D341Med (cell line): ENCODE measurements at places on chromosomes 4 and X.

GRCh38 chr4:40170588-40170987, 26.2 kb upstream of the RHOH start:
- no peak for DNase-seq

DNA sequence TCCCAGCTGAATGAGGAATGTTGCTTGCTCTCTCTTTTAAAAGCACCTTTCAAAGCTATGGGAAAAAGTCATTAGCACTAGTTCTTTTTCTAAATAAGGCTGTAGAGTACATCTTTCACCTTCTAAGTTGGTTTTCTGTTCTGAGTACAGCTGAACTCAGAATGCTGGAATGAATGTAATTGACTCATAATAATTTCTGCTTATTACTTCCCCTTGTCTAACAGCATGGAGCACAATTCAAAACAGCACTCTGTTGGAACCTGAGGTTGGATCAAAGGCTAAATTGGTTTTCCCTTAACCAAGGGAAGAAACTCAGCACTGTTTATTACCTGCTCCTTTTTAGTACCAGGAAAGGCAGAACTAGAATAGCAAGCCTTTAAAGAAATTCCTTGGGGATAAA, 33.5 kb upstream of the CYP2U1 start:
- no peak for DNase-seq

DNA sequence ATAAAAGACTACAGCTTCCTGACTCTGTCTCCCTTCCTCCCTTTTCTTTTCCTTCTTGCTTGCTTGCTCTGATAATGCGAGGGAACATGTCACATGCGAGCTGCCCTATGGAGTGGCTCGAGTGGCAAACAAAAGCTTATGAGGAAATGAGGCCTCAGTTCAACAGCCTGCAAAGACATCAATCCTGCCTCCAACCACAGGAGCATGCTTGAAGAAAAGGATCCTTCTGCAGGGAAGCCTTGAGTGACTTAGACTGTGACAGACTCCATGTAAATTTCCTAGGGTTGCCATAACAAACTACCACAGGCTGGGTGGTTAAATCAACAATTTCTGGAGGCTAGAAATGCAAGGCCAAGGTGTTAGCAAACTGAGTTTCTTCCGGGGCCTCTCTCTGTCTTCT, 152.5 kb downstream of the NR3C2 start:
- DNase-seq = no peak

DNA sequence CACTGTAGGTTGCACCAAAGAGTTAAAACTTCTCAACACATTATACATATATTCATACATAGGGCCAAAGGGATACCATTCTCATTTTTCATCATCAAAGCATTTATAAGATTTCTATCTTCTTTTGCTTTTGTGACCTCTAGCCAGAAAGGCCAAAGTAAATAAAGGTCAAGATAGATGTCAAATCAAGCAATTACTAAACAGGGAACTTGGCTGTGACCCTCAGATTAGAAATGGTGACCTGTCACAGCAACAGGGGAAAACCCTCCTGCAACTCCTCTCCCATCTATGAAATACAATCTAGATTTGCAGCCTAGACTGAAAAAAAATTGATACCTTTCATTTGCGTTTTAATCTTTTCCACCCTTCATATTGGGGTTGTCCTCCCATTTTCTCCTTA, 225.6 kb upstream of the FAM241A start:
- no peak for DNase-seq

- DNase-seq = no peak
Observed at GRCh38 chr4:168045354-168045753, 47.0 kb upstream of the ANXA10 start.

- DNase-seq = no peak
Observed at GRCh38 chrX:150436195-150436594, 73.1 kb downstream of the MAMLD1 start.

GRCh38 chr4:121824950-121825349, 1.3 kb upstream of the CCNA2 start:
- no peak for DNase-seq

DNA sequence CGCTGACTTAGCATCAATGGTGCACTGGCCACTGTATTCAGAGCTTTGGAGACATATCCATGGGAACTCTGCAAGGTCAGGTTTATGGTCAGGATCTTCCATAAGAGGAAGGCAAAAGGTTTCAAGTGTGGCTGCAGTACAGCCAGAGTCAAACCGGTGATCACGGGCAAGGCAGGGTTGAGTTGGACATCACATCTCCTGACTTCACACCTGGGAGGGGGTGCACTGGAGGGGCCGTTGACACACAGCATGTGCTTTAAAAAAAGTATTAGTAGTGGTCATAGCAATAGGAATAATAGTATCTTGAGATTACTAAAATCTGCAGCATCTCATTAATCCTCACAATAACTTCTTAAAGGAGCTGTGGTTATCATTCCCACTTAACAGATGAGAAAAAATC, 28.9 kb upstream of the MAN2B2 start:
- DNase-seq = no peak

DNA sequence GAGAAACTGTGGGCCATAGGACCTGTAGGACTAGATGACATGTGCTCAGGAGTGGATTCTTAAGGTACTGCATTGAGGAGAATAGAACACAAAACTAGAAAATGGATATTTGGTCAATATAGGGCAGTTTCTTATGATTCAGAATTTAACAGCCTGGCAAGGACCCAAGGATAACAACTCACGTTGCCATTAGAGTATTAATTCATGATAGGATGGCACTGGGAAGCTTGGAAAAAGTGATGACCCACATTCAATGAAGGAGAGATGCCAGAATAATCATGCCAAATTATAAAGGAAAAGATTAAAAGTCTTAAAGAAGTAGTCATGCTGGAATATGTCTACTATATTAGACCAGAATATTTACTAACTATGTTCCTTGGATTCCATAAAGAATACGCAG, 594.5 kb downstream of the ANKRD50 start:
- DNase-seq = no peak

DNA sequence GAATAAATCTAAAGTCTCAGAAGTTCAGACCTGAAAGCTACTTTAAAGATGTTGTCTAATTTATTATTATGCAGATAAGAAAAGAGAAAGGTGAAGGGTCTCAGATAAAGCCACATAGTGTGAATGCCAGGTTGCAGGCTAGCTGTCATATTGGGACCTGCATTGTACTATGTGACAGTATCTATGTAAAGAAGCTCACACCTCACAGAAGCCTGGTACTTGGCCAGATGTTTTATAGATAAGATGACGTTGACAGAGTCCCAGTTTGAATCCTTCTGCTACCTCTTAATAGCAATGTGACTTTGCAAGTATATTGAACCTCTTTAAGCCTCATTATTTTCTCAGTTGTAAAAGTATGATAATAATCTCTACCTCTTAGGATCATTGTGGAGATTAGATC, 227.0 kb downstream of the SPRY1 start:
- no peak for DNase-seq

GRCh38 chrX:134461437-134461836, 1.5 kb downstream of the HPRT1 start:
- no peak for DNase-seq

GRCh38 chrX:66030505-66031317, 9.2 kb downstream of the VSIG4 start:
- DNase-seq = no peak

GRCh38 chr4:85826060-85826678, 351.2 kb downstream of the ARHGAP24 start:
- DNase-seq = no peak

- no peak for DNase-seq
Observed at GRCh38 chr4:167079762-167080161, 154.5 kb downstream of the SPOCK3 start.

- DNase-seq = no peak
Observed at GRCh38 chr4:139207247-139207646, 30.2 kb upstream of the ELF2 start.

- peak; percentile 77 for DNase-seq
Observed at GRCh38 chr4:185039508-185040273, 21.4 kb downstream of the HELT start.

GRCh38 chr4:106238820-106239420, 77.1 kb downstream of the TBCK start:
- peak; percentile 60 for DNase-seq

DNA sequence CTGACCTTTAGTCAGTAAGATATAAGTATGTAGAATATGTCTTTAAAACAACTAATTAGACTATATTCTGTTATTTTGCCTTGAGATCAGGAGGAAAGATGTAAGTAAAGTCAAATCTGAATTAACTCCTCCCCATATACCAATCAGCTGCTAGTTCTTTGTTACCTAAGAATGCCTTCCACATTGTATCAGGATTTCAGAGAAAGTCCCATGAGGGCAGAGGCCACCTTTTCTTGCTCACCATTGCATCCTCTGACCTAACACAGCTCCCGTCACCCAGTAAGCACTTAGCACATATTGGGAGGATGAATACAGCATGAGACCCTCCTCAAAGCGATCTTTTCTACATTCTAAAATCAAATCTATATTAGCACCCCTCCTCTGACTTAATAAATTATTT, 87.0 kb downstream of the COL25A1 start:
- DNase-seq = no peak

GRCh38 chr4:61583696-61584095, 383.6 kb downstream of the ADGRL3 start:
- no peak for DNase-seq

DNA sequence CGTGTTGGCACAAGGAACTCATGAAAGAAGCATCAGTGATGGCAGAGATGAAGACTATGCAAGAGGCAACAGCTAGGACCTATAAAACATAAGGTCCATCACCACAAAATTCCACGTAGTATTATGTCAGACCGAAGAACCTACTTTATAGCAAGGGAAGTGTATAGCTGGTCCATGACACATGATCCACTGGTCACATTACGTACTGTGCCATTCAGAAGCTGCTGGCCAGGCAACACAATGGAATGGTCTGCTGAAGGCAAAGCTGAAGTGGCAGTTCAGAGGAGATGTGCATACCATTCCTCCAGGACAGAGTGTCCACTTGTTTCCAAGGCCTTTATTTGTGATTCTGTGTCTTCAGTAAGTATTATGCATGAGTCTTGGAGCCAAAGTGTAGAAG, 215.5 kb upstream of the UGT8 start:
- no peak for DNase-seq

DNA sequence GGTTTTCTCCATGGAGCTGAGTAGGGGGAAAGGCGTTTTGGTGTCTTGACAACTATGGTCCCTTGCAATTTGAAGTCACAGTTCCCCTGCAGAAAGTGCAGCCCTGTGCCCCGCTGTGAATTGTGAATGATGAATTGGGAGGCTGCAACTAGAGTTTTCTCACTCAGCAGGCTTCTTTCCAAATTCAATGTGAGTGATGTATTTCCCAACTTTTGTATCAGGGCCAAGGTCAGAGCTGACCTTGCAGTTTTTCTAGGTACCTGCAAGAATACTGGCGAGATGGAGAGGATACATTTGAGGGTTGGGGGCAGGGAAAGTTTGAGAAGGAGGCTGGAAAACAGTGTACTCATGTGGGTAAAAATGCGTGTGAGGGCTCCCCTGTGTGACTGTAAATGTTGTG, 11.7 kb downstream of the PHEX start:
- DNase-seq = no peak

DNA sequence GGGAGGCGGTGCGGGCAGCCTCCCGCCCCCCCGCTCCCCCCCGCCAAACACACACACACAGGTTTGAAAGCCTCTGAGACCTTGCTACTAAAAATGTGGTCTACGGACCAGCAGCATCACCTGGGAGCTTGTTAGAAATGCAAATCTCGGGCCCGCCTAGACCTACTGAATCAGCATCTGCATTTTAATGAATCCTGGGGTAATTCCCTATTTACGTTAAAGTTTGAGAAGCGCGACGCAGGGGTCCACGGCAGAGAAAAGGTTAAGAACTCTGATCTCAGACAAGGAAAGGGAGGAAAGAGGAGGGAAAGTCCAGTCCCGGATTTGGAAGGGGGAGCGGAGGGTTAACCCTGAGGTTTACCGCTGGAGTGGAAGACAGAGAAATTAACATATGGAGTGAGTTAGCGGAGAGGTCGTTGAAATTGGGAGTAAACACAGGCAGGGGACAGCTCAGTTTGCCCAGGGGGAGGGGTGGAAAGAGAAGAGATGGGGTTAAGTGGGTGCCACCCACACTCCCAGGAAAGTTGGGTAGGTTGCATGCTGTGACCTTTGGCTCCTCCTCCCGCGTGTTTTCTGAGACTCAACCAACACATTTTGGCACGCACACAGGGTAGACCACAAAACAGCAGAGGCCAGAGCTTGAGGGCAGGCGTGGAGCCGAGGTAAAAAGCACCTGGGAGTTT, 483.6 kb downstream of the BCOR start:
- no peak for DNase-seq

GRCh38 chr4:57854748-57855147, 744.6 kb upstream of the IGFBP7 start:
- DNase-seq = no peak

DNA sequence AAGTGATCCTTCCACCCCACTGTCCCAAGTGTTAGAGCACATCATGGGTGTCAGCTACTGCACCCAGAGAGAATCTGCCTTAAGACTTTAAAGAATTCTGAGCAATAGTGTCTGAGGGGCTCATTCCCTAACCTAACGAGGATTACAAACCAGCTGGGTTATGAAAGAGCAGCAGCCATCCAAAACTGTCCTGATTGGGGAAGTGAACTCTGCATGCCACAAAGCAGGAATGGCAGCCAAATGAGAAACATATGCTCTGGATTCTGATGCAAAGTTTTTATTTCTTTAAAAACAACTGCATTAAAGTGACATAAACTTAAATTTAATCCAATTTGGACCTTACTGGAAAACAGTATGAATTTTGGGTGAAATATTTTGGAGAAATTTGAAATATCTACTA, 103.2 kb downstream of the ANXA3 start:
- no peak for DNase-seq

DNA sequence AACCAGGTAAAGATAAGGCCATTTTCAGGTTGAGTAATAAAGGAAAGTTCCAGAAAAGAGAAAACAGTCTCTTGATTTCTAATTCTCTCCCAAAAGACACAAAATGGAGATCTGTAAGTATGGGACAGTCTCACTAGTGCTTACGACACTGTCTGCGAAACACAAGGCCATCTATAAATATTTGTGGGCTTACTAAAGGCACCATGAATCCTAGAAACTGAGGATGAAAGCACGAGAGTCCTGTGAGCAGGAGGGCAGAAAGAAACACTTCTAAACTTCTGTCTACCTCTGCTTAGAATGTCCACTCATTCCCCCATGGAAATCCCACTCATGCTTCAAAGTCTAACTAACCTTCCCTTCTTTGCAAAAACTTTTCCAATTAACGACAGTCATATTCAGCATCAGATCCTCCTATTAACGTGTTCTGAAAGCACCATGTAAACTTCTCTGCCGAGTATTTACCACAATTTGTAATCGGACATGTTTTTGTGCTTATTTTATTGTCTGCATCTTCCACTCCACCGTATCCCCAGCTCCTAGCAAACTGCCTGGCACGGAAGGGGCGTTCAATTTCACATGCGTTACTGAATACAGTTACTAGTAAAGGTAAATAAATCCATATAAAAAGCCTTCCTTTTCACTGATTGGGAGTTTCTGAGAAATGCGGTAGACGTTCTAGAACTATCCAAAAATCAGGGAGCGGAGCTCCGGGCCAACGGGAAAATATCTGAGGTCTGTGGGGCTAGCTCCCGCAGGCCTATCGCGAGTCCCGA, 665 bp downstream of the PSMD10 start:
- DNase-seq = no peak

GRCh38 chr4:150720973-150721518, 139.1 kb downstream of the MAB21L2 start:
- no peak for DNase-seq

GRCh38 chr4:181611946-181612600, 631.1 kb upstream of the TENM3 start:
- no peak for DNase-seq

GRCh38 chr4:53057679-53058078, 195.6 kb downstream of the RASL11B start:
- no peak for DNase-seq
